ENCODE measurements at places on chromosomes 3 and 15. TPM values are rescaled to one million over a fixed set of nuclear protein-coding genes. Genes with fewer than 3 reads are reported as not detected.

DNA sequence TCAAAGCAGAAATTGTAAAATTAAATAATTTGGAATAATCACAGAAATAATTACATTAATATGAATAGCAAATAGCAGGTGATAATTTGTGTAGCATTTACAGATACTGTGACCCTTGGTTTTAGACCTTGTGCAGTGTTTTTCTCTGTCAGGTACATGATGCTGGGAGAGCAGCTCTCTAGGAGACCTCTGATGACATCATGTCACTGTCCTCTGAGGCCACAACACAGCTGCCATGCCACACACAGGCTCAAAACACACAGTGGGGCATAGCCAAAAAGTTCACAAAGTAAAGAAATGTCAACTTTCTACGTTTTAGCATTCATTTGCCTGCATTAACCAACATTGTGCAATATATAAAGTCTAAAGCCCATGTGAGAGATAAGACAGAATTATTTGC is 71.8 kb upstream of the ZBTB20 start:
- H3K4me1 ChIP-seq: no peaks in the 10 kb centered on the region
- DNase-seq: no peak
- no peaks in the 10 kb centered on the region for H3K36me3 ChIP-seq
- no peak overlapping the region for H3K27ac ChIP-seq
- no peak overlapping the region for H3K4me3 ChIP-seq
- no peaks in the 10 kb centered on the region for H3K27me3 ChIP-seq

GRCh38 chr3:123783050-123783689 is 101.0 kb downstream of the MYLK start:
- no peaks in the 10 kb centered on the region for H3K27me3 ChIP-seq
- no peak overlapping the region for H3K4me3 ChIP-seq
- H3K4me1 ChIP-seq: peaks cover 12% of the 10 kb centered on the region
- H3K36me3 ChIP-seq: no peaks in the 10 kb centered on the region
- H3K27ac ChIP-seq: no peak overlapping the region

DNA sequence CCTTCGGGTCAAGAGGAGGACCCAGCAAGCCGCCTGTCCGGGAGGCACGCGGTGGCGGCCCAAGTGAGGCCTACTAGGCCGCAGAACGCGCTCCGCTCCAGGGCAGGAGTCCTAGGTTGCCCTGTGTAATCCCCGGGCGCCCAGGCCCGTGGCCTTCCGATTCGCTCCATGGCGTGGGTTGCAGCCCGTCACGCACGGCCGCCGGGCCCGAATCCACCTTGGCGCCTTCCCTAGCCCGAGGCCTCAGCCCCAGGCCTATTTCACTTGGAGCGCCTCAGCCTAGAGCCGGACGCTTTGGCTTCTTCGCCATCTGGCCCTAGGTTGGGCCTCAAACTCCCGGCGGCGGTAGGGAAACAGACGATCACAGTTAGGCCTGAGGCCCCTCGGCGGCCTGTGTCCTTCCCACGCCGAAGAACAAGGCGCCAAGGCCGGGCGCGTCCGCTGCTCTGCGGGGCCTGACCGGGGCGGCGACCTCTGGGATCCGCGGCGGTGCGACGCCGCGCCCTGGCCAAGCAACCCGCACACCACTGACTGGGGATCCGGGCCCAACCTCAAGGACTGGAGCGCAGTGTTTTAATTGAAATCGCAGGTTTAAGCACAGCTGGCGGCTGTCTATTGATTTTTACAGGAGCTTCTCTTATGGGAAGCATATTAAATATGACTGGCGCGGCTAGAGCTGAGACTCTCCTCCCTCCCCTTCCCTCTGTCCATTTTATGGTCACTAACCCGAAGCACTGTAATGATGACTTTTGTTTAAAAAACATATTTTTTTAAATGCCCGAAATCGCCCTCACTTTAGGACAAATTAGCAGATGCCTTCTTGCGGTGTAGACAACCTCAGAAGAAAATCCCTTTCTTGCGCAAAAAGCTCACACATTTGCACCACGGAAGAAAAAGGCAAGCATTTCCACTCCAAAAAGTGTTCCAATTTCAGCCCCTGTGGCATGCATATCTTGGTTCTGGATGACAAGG is 3.8 kb upstream of the FEZF2 start:
- DNase-seq: no peak
- H3K27me3 ChIP-seq: no peaks in the 10 kb centered on the region
- H3K4me1 ChIP-seq: no peaks in the 10 kb centered on the region
- no peak overlapping the region for H3K27ac ChIP-seq
- no peak overlapping the region for H3K4me3 ChIP-seq

DNA sequence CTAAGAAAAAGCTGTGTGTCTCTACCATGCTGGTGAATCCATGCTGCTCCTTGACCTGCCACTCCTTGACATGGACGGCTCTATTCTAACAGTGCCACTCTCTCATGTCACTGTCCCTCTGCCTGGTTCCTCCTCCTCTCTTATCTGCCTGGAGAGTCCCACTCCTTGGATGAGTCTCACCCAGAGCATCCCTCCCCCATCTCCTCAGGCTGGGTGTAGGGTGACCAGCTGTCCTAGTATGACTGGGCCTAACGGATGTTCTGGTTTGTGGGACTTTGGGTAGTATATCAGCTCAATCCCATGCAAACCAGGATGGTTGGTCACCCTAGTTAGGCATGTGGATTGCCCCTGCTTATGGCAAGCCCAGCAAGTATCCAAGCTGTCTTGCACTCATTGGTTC is 54.3 kb downstream of the LIPC start:
- no peak for DNase-seq
- H3K27ac ChIP-seq: no peak overlapping the region
- H3K4me3 ChIP-seq: no peak overlapping the region

- no peak overlapping the region for H3K27ac ChIP-seq
- H3K4me3 ChIP-seq: no peak overlapping the region
- no peaks in the 10 kb centered on the region for H3K27me3 ChIP-seq
- no peaks in the 10 kb centered on the region for H3K4me1 ChIP-seq
- DNase-seq: no peak
- H3K36me3 ChIP-seq: no peaks in the 10 kb centered on the region
Observed at GRCh38 chr3:190086191-190086590, 34.5 kb downstream of the P3H2 start.

DNA sequence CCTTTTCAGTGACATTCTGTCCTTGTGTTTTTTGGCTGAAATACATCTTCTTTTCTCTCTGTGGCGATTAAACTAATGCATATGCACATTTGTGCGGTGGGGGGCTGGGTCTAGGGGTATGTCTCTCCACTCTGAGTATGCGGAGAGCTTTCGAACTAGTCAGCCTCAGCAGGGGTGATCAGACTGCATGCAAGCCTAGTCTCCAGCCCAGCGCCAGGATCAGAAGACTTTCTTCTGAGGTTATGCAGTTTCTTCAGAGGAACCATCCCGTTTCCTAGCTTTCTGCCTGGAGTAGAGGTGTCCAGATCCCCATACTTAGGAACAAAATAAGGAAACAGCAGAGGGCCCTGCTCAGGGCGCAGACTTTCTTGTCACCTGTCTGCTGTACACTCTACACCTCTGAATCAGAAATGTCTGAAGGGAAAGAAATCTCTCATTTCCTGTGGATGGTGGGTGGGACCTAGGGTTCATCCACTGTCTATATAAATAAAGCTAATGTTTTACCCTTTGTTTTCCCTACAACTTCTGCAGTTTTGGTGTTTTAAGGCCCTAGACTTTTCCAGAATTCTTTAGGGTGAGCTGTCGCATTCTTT is 230.4 kb downstream of the ABHD5 start:
- no peak overlapping the region for H3K4me3 ChIP-seq
- no peaks in the 10 kb centered on the region for H3K4me1 ChIP-seq
- no peaks in the 10 kb centered on the region for H3K27me3 ChIP-seq
- no peak for DNase-seq

GRCh38 chr3:120052225-120052624 is 42.0 kb downstream of the GSK3B start:
- peaks cover 2% of the 10 kb centered on the region for H3K4me1 ChIP-seq
- H3K27ac ChIP-seq: no peak overlapping the region
- H3K4me3 ChIP-seq: no peak overlapping the region
- no peak for DNase-seq

DNA sequence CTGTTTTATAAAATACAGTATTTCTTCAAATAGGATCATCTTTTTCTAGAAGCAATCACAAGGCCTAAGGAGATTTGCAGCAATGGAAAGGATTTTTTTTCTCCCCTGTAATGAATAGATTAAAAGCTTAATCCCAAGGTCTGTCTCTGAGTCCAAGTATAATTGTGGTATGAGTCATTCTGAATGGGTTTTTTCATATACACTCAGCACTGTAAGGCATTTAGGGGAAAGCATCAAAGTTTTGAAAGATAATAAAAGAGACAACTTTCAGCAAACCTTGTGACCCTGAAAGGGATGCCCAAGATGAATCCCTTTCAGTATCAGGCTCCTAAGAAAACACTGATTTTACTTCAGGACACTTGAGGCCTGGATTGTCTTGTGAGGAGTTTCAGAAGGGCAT is 23.3 kb upstream of the LARS2 start:
- no peak for DNase-seq
- H3K27me3 ChIP-seq: no peaks in the 10 kb centered on the region
- no peak overlapping the region for H3K4me3 ChIP-seq
- H3K36me3 ChIP-seq: no peaks in the 10 kb centered on the region

- DNase-seq: no peak
- H3K36me3 ChIP-seq: no peaks in the 10 kb centered on the region
- H3K27ac ChIP-seq: no peak overlapping the region
- no peaks in the 10 kb centered on the region for H3K27me3 ChIP-seq
- peaks cover 5% of the 10 kb centered on the region for H3K4me1 ChIP-seq
- no peak overlapping the region for H3K4me3 ChIP-seq
Observed at GRCh38 chr3:171181907-171182690, 155.6 kb upstream of the SLC2A2 start.

DNA sequence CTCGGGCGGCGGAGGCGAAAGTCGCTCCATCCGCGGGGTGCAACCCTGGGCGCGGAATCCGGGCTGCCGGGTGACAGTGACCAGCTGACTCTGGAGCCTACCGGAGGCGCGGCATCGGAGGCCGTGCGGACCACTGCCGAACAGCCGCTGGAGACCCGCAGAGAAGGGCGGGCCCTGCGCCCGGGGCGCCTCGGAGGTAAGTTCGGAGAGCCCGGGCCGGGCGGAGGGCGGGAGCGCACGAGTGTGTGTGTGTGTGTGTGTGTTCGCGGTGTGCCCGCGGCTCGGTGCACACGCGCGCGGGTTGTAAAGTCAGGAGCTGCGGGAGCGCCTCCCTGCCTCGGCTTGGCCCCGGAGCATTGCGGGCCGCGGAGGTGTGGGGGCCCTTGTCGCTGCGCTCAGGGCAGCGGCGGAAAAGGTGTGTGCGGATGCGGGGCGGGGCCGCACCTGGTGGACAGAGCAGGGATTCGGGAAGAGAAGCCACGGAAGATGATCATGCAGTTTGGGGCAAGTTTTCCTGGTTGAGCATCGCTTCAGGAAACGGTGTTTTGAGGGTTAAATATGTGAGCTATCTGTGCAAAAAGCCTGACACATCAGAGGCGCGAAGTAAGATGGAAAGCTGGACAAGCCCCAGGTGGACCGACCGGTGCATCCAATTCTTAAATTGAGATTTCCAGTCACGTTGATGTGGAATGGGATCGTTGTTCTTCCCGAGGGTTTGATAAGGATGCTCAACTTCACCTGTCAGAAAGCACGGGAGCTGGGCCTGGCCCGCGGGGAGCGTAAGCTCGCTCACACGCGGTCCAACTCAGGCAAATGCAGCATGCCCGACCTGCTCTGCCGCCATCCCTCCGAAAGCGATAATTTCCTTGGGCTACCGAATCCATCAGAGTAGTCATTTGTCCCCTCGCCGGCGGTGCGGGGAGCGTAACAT is 474 bp downstream of the MINAR1 start:
- H3K27me3 ChIP-seq: no peaks in the 10 kb centered on the region
- no peak for DNase-seq
- H3K4me3 ChIP-seq: peak overlapping the region; percentile 53
- H3K27ac ChIP-seq: no peak overlapping the region

DNA sequence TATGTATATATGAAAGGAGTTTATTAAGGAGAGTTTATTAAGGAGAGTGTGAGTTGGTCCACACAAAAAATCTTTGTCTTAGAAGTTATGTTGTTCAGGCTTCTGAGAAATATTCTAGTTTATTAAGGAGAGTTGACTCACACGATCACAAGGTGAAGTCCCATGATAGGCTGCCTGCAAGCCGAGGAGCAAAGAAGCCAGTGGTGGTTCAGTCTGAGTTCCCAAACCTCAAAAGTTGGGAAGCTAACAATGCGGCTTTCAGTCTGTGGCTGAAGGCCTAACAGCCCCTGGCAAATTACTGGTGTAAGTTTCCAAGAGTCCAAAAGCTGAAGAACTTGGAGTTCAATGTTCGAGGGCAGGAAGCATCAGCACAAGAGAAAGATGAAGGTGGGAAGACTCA is 42.4 kb upstream of the DAZL start:
- no peaks in the 10 kb centered on the region for H3K4me1 ChIP-seq
- no peaks in the 10 kb centered on the region for H3K27me3 ChIP-seq
- H3K36me3 ChIP-seq: no peaks in the 10 kb centered on the region
- no peak overlapping the region for H3K4me3 ChIP-seq
- H3K27ac ChIP-seq: no peak overlapping the region
- no peak for DNase-seq

DNA sequence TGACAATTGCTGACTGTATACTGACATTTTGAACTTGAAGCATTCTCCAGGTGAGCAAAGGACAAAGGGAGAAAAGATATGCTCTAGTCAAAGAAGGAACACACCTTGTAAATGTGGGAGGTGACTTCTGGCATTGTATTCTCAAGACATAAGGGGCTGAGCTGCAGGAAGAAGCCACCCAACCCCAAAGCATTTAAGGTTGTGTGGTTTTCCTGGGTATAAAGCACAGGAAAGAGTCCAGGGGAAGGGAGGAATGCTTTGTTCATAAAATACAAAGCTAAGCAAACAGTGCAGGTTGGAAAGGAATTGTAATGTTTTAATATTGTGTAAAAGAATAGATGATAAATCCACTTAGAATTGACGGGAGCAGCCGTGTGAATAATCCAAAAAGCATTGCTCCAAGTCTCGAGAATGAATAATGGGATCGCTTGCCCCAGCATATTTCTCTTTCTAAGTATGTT is 102.4 kb upstream of the LRIG1 start:
- H3K27me3 ChIP-seq: no peaks in the 10 kb centered on the region
- peaks cover 2% of the 10 kb centered on the region for H3K4me1 ChIP-seq
- H3K36me3 ChIP-seq: no peaks in the 10 kb centered on the region
- no peak overlapping the region for H3K4me3 ChIP-seq
- DNase-seq: no peak

The TIMMDC1 gene
- 83.5 TPM for total RNA-seq

The ST8SIA2 gene
- not detected for total RNA-seq

The CCDC39 gene
- total RNA-seq: not detected

The ARRDC4 gene
- total RNA-seq: 24.5 TPM

The PIERCE2 gene
- total RNA-seq: 2.7 TPM

The CADM2 gene
- 1.8 TPM for total RNA-seq

The CLDN18 gene
- total RNA-seq: not detected
